ENCODE measurements at places on chromosomes 1 and 21.

DNA sequence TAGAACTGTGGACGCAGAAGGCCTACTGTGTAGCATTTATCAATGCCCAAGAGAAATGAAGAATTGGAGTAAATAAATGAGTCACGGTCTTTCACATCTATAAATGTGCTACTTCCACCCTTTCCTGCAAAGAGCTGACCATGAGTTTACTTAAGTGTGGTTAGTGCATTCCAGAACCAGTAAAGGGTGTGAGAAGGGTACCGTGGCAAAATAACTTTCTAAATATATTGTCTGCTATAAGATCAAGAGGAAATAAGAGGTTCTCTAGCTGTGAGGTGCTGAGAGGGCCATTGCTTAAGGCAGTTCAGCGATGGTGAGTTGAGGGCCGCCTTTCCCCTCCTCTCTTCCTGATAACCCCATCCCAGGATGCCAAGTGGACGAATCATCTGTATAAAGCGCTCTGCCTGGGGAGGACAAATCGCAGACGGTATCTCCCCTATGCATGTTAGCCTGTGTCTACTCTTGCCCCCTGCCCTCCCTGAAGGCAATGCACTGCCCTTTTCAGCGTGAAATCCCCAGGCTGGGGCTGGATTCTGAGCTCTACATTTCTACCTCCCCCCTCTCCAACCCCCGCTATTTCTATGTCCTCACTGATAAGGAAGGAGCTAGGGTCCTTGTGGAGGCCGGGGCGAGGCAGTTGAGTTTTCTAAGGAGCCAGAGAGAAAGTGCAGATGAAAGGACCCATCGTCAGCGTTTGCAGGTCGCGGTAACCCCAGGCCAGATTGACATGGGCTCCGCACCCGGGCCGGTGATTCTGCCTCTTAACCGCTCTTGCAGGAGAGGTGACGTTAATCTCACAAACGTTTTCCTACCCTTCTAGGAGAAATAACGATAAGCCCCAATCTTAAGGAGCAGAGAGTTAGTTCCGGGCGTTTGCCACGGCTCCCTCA is 1.5 kb upstream of the NCAM2 start:
- no peak for DNase-seq

- no peak for DNase-seq
These were observed 634 bp downstream of the ACTRT2 start for GRCh38 chr1:3021801-3022401.

- no peak for DNase-seq
These were observed 88.8 kb upstream of the PDE4B start for GRCh38 chr1:65703853-65704252.

GRCh38 chr1:224525411-224526040 is 90.6 kb upstream of the CNIH3 start:
- DNase-seq: no peak

- DNase-seq: no peak
These were observed 21.3 kb upstream of the ASB17 start for GRCh38 chr1:75953461-75953860.

DNA sequence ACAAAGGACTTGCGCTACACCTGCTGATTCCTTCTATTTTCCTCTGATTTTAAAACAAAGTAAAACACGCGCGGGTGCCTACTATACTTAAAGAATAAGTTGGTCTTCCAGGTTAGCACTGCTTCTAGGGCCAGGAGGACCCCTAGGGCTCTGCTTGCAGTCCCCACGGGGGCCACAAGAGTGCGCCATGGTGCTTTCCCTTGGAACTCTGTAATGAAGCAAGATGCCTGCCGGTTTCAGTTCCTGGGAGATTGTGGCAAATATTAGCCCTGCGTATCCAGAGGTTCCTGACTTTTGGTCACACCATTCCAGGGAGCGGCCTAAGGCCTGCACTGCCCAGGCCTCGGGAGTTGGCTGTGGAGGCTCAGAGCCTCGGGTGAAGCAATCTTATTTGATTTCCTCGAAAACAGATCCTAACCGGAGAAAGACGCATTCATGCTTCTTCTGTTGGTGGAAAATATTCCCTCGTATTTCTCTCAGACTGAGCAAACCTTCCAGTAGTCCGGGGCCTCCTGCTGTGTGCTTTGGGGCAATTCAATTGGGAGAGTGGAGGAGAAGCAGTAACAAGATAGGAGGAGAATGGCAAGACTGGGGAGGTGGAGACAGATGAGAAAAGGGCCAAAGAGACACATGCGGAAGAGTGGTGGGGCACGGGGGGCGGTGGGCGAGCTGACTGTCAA is 25.3 kb downstream of the ADAM30 start:
- DNase-seq: no peak

Measured in T-helper 22 cell (primary cell).